Liver (tissue), 10 donors: ENCODE measurements at places on chromosomes 4 and X. TPM values are rescaled to one million over a fixed set of nuclear protein-coding genes. Genes with fewer than 3 reads are reported as not detected.

DNA sequence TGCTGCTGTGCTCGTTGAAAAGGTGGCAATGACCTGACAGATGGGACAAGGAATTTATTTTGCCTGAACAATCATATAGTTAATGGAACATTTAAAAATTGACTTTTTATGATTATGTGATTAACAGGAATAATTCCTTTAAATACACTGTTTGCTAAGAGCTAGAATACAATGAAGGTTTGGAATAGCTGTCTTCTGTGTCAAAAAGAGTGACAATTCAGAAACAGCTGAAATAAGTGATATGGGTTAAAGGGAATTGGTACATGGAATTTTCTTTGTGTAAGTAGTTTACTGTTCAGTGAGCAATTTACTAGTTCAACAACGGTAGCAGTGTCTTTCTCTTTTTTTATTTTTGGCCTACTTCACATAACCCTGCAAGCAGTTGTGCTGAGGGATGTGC, 1083.5 kb upstream of the GRID2 start:
- H3K27ac ChIP-seq: no peak overlapping the region
- H3K4me1 ChIP-seq: no peaks in the 10 kb centered on the region
- H3K36me3 ChIP-seq: no peaks in the 10 kb centered on the region
- DNase-seq: no peak
- no peaks in the 10 kb centered on the region for H3K27me3 ChIP-seq

- H3K4me3 ChIP-seq: no peak overlapping the region
- no peak overlapping the region for H3K27ac ChIP-seq
- no peak for DNase-seq
- no peaks in the 10 kb centered on the region for H3K4me1 ChIP-seq
- H3K27me3 ChIP-seq: no peaks in the 10 kb centered on the region
Measured at GRCh38 chr4:182276210-182277109, 33.3 kb downstream of the TENM3 start.

- no peaks in the 10 kb centered on the region for H3K36me3 ChIP-seq
- H3K27ac ChIP-seq: no peak overlapping the region
- H3K27me3 ChIP-seq: no peaks in the 10 kb centered on the region
- H3K4me1 ChIP-seq: peaks cover 11% of the 10 kb centered on the region
- no peak for DNase-seq
Measured at GRCh38 chr4:77154761-77155499, 2.1 kb upstream of the CCNG2 start.

The ATP11C gene
- 21.8 TPM for polyA plus RNA-seq

GRCh38 chrX:47540754-47541538, 20.1 kb upstream of the ARAF start:
- no peak for DNase-seq
- no peaks in the 10 kb centered on the region for H3K36me3 ChIP-seq
- H3K4me1 ChIP-seq: no peaks in the 10 kb centered on the region
- no peaks in the 10 kb centered on the region for H3K27me3 ChIP-seq

DNA sequence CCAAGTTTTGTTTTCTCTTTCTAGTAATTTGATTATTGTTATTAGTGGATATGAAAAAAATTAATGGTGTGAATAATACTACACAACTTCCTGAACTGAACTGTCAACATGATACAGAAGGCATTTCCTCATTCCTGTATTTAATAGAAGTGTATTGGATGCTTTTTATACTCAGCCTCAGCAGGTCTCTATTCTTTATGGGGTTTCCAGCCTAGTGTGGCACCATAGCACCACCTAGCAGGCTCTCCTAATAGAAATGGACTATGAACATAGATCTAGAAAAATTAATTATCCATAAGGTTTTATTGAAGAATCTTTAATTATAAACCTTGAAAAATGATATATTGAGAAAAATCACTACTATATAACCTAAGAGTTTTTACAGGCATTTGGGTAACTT, 52.4 kb downstream of the GLRB start:
- H3K27me3 ChIP-seq: no peaks in the 10 kb centered on the region
- no peak overlapping the region for H3K27ac ChIP-seq
- no peaks in the 10 kb centered on the region for H3K4me1 ChIP-seq
- no peak for DNase-seq

DNA sequence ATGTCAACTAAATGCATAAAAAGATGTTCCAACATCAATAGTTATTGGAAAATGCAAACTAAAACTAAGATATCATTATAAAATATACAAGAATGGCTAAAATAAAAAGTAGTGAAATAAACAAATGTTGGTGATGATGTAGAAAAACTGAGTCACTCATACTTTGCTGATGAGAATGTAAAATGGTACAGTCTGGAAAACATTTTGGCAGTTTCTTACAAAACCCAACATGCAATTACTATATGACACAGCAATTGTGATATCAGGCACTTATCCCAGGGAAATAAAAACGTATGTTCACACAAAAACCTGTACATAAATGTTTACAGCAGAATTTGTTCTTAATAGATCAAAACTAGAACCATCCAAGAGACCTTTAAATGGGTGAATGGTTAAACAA, 182.6 kb downstream of the RTL9 start:
- no peak for DNase-seq
- no peaks in the 10 kb centered on the region for H3K36me3 ChIP-seq
- no peak overlapping the region for H3K4me3 ChIP-seq
- no peaks in the 10 kb centered on the region for H3K4me1 ChIP-seq
- H3K27me3 ChIP-seq: no peaks in the 10 kb centered on the region
- no peak overlapping the region for H3K27ac ChIP-seq

The CLCN4 gene
- 2.2 TPM for polyA plus RNA-seq
